Stimulated activated CD8-positive, alpha-beta memory T cell treated with anti-CD3 and anti-CD28 coated beads, Interleukin-7, amount 100 ng/mL, for 1 hour (primary cell): ENCODE measurements at places on chromosomes 11 and 22.

DNA sequence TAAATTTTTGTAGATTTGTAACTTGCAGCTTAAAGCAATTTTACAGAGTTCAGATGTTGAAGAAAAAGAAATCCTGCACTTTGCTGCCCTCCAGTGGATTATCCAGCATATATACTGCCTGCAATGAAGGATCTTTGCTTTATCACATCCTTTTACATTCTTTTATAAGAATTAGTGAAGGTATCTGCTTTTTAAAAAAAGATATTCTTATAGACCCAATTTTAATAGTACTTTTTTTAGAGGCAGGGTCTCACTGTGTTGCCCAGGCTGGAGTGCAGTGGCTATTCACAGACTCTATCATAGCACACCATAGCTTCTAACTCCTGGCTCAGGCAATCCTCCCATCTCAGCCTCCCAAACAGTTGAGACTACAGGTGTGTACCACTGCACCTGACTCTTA lies 60.7 kb downstream of the TTC17 start:
- no peak for DNase-seq

GRCh38 chr11:86497310-86497709 lies 122.6 kb downstream of the CCDC81 start:
- no peak for DNase-seq

DNA sequence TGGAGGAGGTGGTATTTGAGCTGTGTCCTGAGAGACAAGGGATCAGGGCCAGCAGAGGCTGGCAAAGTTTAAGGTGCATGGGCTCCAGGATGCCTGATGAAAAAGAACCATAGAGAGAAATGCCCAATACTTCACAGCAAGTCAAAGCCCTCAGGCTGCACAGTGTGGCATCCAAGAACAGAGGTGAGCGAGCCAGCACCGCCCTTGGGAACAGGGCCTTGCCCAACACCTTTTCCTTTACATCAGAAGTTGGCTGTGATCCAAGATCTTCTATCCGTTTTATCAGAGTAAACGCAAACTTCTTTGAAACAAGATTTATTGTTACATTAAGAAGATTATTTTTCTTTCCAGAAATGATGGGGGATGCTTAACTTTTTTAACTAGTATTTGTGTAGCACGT lies 1.4 kb downstream of the B3GNT6 start:
- no peak for DNase-seq

DNA sequence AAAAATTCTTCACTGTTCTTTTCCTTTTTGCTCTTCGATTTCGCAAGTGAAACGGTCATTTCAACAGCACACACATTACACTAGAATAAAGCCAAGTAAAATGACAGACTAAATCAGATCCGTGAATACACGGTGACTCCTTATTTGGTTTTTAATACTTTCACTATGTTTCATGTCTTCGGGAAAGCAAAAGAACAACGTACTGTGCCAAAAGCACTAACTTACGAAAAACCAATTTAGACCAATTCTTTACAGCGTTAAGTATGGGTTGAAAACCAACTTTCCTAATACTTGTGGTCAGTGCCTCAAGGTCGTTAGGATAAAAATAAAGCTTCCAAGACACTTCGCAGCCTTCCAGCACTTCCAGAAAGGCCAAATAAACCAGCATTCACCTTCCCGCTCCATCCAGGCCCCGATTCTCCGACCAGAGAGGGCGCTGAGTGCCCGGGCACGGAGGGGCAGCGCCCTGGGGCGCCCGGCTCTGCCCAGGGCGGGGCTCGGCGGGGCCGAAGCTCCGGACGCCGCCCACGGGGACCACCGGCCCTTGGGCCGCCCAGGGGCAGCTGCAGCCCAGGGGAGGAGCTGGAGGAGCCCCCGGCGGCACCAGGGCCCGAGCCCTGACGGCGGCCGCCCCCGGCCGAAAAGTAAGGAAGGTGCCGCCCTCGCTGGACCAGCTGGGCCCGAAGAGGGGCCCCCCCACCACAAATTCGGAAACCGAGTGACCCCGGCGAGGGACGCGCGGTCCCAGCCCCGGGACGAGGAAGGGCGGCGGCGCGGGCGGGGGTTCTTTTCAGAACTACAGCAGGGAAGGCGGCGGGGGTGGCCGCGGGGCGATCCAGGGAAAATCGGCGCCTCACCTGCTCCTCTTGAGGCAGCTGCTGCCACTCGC lies 499 bp downstream of the ATL3 start:
- no peak for DNase-seq

GRCh38 chr11:75189911-75190310 lies 39.0 kb downstream of the SLCO2B1 start:
- DNase-seq: no peak

GRCh38 chr11:76637491-76638269 lies 32.9 kb downstream of the LRRC32 start:
- no peak for DNase-seq

- DNase-seq: no peak
Measured at GRCh38 chr11:5815534-5815933, 6.8 kb downstream of the OR52N2 start.

DNA sequence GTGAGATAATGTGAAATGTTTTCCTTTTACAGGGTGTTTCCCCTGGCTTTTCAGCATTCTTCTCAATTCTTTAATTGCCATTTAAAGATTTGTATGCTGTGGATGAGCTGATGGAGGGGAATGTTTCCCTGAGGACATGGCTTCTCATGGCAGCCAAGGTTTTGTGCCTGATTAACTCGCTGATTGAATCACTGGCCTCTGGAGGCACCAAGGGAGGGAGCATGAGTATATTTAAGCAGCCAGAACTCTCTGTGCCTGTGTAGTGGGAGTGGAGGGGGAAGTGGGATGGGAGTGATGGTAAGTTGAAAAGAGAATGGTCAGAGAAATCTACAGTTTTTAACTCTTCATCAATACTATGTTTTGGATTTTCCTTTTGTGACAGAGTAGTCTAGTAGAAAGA lies 88.7 kb downstream of the STIM1 start:
- no peak for DNase-seq

GRCh38 chr11:14359501-14360031 lies 583 bp upstream of the RRAS2 start:
- DNase-seq: no peak

- no peak for DNase-seq
Measured at GRCh38 chr11:20608934-20609333, 9.5 kb downstream of the SLC6A5 start.

- DNase-seq: no peak
Measured at GRCh38 chr11:6615882-6616585, 3.2 kb downstream of the TPP1 start.

DNA sequence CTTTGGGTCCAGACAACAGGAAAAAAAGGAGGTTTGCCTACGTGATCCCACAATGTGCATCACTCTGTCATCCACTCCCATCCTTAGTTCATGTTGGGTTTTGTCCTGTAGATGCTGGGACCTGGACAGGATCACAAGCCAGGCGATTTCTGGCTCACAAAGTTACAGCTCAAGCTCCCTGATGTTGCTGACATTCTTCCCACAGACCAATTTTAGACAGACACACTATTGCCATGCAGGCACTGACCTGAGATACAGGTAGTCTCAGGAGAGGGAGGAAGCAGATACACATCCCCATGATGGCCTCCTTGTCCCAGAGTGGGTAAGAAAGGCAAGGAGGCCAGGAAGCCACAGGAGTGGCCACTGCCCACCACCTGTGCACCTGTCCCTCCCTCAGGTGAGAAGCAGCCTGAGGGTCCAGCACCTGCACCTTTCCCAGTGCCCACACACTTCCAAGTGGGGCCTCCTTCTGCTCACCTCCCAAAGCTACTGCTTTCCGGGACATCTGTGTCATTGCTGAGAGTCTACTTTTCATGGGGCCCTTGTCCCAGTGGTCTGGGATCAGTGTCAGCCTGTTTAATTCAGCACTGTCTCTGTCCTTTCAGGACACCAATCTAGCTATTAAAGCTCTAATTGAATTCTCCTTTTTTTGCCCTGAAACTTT lies 52.0 kb upstream of the TOP3B start:
- no peak for DNase-seq
